Heart right ventricle (tissue), 16 donors: ENCODE measurements at places on chromosomes 11 and 22. TPM values are rescaled to one million over a fixed set of nuclear protein-coding genes. Genes with fewer than 3 reads are reported as not detected.

Gene OR5P2
- total RNA-seq: not detected

Gene NCAM1
- total RNA-seq: 338 TPM

Gene IGF2
- 149 TPM for total RNA-seq

Gene CCDC81
- 0.81 TPM for total RNA-seq

Gene NRIP3
- 1.1 TPM for total RNA-seq

Gene MRGPRE
- total RNA-seq: 2.5 TPM

Gene OR52N4
- not detected for total RNA-seq

Gene SYTL2
- 7.7 TPM for total RNA-seq

Gene BANF1
- total RNA-seq: 196 TPM

Gene BATF2
- total RNA-seq: 31.8 TPM

Gene ZP1
- total RNA-seq: 0.25 TPM

Gene CD6
- total RNA-seq: 1.6 TPM

Gene DSCAML1
- 0.40 TPM for total RNA-seq

Gene RAB39A
- 0.31 TPM for total RNA-seq

Gene PKNOX2
- 4.0 TPM for total RNA-seq

Gene UBXN1
- total RNA-seq: 57.8 TPM

Gene ANAPC15
- 46.0 TPM for total RNA-seq

Gene CHID1
- total RNA-seq: 75.2 TPM

Gene VPREB1
- not detected for total RNA-seq

Gene MS4A6E
- not detected for total RNA-seq

Gene MMP1
- total RNA-seq: not detected

Gene MRGPRF
- total RNA-seq: 3.4 TPM

Gene OTOG
- not detected for total RNA-seq

Gene SLC22A6
- total RNA-seq: not detected

Gene SERPING1
- total RNA-seq: 39.8 TPM

Gene TEAD1
- 118 TPM for total RNA-seq

Gene KRTAP5-4
- not detected for total RNA-seq

Gene C11orf91
- not detected for total RNA-seq

Gene VWCE
- 2.2 TPM for total RNA-seq

Gene CCDC34
- 10.7 TPM for total RNA-seq

Gene TMPRSS5
- total RNA-seq: 0.81 TPM

Gene BTG4
- not detected for total RNA-seq

Gene DCPS
- 10.1 TPM for total RNA-seq

Gene TBX10
- total RNA-seq: not detected

Gene ST14
- total RNA-seq: 0.30 TPM

Gene NOL12
- 16.8 TPM for total RNA-seq

Gene BCO2
- 129 TPM for total RNA-seq

Gene C11orf65
- not detected for total RNA-seq

Gene OR4A16
- total RNA-seq: not detected

Gene SSTR3
- not detected for total RNA-seq

Gene TSSK2
- total RNA-seq: not detected

Gene CNGA4
- total RNA-seq: not detected

Gene OR8G1
- total RNA-seq: not detected

Gene MEI1
- 0.64 TPM for total RNA-seq

Gene TRIM49
- total RNA-seq: not detected

Gene GUCY1A2
- total RNA-seq: 8.6 TPM

Gene GLYATL1
- not detected for total RNA-seq

Gene KREMEN1
- total RNA-seq: 44.7 TPM
